ENCODE measurements at places on chromosomes 4 and X.

DNA sequence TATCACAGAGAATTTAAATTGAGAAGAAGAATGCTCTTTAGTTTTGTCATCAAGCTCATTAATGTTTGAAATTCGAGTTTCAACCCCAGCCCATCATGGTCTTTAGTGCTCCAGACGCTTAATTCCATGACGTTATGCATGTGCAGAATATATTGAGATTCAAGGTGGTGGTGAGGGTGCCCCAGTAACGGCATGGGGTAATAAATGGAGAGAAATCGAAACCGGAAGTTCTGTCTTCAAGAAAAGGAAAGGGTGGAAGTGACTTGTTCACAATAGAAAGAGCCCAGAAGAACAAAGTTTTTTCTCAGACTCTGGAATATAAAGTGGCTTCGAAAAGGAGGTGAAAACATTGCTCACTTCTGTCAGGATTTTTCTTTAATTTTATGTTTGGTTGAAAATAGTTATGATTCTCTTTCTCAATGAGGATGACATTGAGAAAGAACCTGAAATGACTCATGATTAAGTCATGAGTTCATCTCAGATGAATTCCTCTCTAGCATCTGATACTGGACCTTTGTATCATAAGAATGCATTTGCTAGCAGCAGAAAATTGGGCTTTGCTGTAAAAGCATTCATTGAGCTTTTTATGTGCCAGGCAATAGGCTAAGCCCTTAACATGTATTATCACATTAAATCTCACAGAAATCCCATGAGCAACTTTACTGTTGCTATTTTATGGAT, 779 bp upstream of the DDX60L start:
- no peak for DNase-seq

- no peak for DNase-seq
Measured at GRCh38 chr4:109441862-109442458, 8.3 kb downstream of the SEC24B start.

DNA sequence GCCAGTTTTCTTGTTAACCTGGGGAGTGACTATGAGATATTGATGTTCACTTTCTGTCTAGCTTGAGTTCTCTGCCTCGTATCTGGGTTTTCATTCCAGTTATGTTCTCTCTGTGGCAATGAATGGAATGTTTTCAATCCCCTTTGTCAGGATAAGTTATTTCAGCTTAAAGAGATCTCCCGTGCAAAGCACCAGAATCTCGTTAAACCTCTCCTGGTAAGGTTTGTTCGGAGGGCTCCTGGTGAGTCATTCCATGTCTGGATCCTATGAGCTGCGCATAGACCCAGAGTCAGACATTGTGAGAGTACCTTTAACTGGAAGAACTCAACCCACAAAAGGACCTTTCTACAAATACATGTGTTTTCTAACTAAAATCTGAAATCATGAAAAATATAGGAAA, 51.0 kb downstream of the KDR start:
- DNase-seq = no peak

- DNase-seq = no peak
Measured at GRCh38 chrX:50072110-50072509, 128.7 kb downstream of the AKAP4 start.

DNA sequence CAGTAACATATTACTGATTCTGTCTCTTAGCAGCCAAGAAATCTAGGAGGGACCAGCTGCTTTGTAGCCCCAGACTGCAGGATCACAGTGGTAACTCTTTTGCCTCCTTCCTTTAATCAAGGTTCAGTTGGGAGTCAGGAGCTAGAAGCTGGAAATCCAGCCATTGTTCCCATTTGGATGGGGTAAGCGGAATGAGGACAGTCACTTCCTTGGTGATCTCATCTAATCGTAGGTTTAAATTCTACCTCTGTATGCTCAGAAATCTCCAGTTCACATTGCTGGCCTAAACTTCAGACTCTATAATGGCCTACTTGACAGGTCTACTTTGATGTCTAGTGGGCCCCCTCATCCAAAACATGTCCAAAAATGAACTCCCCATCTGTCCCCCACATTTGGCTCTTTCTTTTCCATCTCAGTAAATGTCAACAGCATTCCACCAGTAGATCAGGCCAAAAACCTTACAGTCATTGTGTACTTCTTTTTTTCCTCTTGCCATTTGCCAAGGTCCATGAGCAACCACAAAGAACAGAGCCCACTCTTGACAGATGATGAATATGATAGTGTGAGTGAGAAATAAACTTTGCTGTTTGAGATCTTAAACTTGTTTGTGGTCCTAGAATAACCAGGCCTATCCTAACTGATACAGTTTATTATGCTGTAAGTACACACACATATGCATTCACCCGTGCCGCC, 40.1 kb downstream of the WWC2 start:
- no peak for DNase-seq

GRCh38 chr4:137967480-137968190, 274.5 kb downstream of the SLC7A11 start:
- DNase-seq = no peak

DNA sequence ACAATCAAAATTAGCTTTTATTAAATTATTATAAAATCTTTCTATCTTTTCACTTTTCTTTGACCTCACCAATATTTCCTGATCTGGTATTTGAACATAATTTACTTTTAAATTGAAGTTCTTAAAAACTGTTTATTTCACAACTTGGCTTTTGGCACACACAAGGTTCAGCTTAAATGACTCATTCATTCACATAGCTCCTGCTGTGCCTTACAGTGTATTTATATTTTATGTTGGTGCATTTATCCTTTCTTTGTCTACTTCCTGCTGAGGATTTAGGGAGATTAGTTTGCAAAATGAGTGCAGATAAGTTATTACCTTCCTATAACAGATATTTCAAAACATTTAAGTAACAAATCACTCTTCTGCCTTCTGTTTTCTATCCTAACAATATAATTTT, 430.6 kb downstream of the DTHD1 start:
- no peak for DNase-seq

DNA sequence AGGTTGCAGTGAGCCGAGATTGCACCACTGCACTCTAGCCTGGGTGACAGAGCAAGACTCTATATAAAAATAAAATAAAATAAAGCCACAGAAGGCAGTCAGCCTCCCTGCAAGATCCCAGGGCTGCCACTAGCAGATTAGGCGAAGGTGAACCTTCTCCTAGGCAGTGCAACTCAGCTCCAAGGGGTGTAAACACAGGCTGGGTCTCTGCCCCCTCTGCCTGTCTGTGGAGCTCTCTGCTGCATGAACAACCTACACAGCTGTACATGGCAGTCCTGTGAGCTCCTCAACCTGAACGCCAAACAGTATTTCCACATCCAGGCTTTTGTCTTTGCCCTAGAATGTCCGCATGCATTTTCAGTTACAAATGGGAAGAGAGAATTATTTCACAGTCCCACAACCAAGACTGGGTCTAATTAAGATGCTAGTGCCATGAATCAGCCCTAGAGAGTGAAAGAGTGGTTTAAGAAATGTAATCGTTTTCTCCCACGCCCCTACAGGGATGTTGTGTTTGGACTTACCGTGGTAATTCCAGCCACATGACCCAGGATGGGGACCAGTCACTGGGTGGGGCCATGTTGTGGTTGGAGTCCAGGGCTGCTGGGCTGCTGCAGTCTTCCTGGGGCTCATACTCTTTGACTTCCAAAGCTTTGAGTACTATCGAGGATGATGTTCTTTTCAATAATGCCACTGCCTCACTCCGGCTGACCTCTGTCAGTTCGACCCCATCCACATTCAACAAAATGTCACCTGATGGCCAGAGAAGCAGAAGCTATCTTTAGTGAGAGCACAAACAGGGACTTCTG, 99.0 kb downstream of the FIP1L1 start:
- no peak for DNase-seq

DNA sequence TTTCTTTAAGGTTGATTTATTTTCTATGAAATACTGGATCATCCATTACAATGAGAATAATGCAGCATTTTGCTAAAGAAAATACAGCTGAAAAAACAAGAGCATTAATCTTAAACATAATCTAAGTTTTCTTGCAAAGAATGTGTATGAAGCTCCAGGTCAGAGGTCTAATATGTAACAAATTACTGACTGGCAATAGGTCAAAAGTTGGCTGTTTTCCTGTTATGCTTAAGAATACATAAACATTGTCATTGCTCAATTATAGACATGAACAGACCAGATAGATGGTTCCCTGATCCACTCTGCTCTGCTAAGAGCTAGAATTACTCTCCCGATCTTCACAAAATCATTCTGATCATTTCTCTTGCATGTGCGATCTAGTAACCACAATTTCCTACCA, 718.6 kb downstream of the PDHA2 start:
- DNase-seq = no peak

GRCh38 chr4:185323606-185324005, 72.1 kb downstream of the LRP2BP start:
- no peak for DNase-seq

- DNase-seq = no peak
Measured at GRCh38 chr4:112708772-112709171, 71.8 kb downstream of the LARP7 start.

DNA sequence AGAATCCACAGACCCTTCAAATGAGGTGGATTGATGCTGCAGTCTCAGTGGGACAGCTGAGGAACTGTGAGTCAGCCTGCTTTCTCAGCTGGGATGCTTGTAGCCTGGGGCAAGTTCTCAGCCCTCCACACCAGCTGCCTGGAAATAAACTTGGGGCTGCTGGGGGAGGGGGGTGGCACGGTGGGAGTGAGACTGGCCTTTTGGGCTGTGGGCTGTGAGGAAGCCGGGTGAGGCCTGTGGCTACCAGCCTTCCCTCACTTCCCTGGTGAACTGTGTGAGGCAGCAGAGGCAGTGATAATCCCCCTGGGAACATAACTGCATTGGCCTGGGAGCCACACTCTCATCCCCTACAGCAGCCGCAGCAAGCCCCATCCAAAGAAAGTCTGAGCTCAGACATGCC, 114.5 kb upstream of the GUCY1A1 start:
- DNase-seq = no peak

GRCh38 chr4:37338972-37339371, 94.4 kb downstream of the NWD2 start:
- DNase-seq = no peak

- DNase-seq = no peak
Measured at GRCh38 chr4:3210467-3210866, 38.5 kb upstream of the MSANTD1 start.

- DNase-seq = no peak
Measured at GRCh38 chrX:51851507-51852085, 41.8 kb upstream of the MAGED1 start.

DNA sequence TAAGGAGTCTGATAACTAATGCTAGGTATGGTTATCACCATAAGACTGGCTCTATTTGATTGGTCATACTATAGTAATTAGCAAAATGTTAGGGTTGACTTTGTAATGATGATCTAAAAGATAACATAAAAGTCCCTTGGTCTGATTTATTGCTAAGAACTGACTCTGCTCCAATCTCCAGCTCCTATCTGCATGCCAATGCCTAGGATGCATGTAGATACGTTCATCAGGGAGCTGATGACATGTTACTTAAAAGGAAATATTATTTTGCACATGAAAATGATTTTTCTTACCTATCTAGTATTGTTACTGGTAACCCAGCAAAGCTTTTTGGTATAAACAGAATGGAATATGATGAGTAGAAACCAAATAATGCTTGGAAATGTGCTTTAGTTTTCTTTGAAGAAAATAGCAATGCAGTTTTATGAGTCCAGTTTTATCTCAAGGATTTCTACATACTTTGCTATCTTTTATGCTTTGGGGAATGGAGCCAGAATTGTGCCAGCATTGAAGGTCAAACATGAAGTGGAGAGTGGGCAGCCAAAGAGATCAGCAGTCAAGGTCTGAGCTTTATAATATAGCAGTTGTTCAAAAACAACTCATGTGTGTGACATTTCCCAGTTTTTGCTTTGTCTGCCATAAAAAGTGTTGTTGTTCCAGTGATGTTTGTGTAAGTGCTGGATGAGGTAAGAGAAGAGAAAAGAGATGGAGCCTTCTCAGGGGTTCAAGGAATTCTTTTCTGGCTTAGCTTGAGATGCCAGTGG, 121.0 kb downstream of the ARHGAP24 start:
- no peak for DNase-seq

- no peak for DNase-seq
Measured at GRCh38 chr4:179182741-179183140, 1740.5 kb upstream of the AGA start.

DNA sequence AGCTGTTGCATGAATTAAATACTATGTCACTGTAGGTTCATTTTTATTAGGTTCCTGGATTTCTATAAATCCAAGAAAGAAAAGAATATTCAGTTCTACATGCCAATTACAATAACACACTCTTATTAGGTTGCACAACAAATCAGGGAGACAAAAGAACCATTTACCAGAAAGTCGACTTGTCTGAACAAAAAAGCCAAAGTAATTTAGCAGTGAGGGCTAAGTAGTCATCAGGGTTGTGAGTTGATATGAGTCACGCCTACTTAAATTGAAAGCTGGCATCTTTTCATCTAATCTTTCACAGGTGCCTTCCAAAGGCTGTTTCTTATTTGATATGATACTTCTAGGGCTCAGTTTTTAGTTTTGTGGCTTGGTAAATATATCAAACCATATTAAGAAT, 25.4 kb upstream of the GNRHR start:
- DNase-seq = no peak

GRCh38 chrX:129600981-129601424, 53.8 kb downstream of the APLN start:
- no peak for DNase-seq

DNA sequence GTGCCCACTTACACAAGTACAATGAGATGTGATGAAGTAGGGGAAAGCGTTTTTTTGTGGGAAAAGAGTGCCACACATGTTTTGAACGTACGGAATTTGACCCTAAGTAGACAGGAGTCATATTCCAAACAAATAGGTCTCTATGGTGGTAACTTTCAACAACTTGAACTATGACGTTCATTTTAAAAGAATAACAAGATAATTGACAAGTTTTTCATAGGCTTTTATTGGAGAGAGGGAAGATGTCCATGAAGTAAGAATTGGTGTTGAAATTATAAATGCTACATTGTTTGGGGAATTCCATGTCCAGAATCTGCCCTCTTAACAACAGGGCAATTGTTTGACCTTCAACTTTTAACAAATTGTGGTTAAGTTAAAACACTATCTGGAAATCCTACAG, 126.5 kb downstream of the GASK1B start:
- DNase-seq = no peak

DNA sequence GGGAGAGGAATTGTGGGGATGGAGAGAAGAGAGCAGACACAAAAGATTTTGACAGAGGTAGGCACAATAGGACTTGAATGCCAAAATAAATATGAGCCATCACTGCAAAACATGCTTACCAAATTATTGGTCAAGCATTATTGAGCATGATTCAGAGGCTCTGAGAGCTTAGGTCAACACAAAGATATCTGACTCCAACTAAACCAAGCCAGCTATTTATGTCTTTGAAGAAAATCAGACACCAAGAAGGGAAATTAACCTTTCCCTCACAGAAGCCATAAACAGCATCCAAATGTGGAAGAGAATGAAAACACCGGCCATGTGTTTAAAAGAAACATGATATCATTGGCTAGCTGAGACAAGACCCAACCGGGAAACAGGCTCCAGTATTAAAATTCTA, 323.2 kb downstream of the RAB28 start:
- no peak for DNase-seq

GRCh38 chr4:47017494-47017893, 13.9 kb upstream of the GABRB1 start:
- DNase-seq = no peak

Data from stimulated activated CD8-positive, alpha-beta memory T cell treated with anti-CD3 and anti-CD28 coated beads, Interleukin-7, amount 100 ng/mL, for 48 hours (primary cell).